ENCODE measurements at places on chromosomes 3 and 15. TPM values are rescaled to one million over a fixed set of nuclear protein-coding genes. Genes with fewer than 3 reads are reported as not detected.

PAQR9 gene
- total RNA-seq = not detected

MINDY2 gene
- total RNA-seq = 18.8 TPM

VPS39 gene
- total RNA-seq = 53.9 TPM

GJD2 gene
- total RNA-seq = not detected

SERPINI2 gene
- total RNA-seq = not detected

PLA2G4E gene
- 0.12 TPM for total RNA-seq

PRSS50 gene
- not detected for total RNA-seq

GP5 gene
- total RNA-seq = 0.15 TPM

OIP5 gene
- 5.7 TPM for total RNA-seq

CEMIP gene
- total RNA-seq = 0.14 TPM

KLHL6 gene
- not detected for total RNA-seq

ALDH1A3 gene
- 3.4 TPM for total RNA-seq
